ENCODE measurements at places on chromosomes 4 and X. TPM values are rescaled to one million over a fixed set of nuclear protein-coding genes. Genes with fewer than 3 reads are reported as not detected.

Gene GAGE12H
- not detected for total RNA-seq

Gene PITX2
- not detected for total RNA-seq

Gene TRIM60
- not detected for total RNA-seq

Gene L1CAM
- 0.98 TPM for total RNA-seq

Gene TBC1D9
- total RNA-seq = 0.07 TPM

Data from activated T-helper 2 cell treated with anti-CD3 and anti-CD28 coated beads, Interferon-gamma antibody, Interleukin-2, Interleukin-4, amounts not matched to agents 10 μg/mL and 5 μg/mL and 100 μg/mL, durations not matched to agents 14 hours and 24 hours and 36 hours (primary cell).